ENCODE measurements at places on chromosomes 3 and 15.

DNA sequence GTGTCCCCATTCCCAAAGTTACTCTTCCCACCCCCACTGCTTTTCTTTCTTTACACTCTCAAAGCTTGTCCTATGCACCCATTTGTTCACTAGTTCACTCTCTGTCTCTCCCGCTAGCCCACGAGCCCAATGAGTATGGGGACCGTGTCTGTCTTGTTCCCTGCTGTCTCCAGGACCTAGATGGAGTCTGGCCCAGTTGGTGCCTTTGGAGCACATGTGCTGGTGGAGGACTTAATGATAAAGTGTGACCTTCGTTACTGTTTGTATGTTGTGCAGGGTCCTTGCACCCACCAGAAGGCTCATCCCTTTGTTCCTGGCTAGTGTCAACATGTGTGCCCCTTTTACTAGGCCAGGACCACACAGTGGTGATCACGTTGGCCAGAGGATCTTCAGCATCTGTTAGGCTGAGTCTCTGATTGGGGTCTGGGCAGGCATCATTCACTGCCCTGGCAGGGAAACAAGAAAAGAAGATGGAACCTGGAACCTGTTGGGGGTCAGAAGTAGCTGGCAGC is 7.4 kb downstream of the CISH start:
- no peak for DNase-seq

- DNase-seq = no peak
Observed at GRCh38 chr15:75786575-75786947, 56.7 kb upstream of the UBE2Q2 start.

- no peak for DNase-seq
Observed at GRCh38 chr3:193827871-193828270, 234.9 kb downstream of the OPA1 start.

- DNase-seq = peak; percentile 27
Observed at GRCh38 chr15:82571722-82572222, 31.5 kb upstream of the RPS17 start.

DNA sequence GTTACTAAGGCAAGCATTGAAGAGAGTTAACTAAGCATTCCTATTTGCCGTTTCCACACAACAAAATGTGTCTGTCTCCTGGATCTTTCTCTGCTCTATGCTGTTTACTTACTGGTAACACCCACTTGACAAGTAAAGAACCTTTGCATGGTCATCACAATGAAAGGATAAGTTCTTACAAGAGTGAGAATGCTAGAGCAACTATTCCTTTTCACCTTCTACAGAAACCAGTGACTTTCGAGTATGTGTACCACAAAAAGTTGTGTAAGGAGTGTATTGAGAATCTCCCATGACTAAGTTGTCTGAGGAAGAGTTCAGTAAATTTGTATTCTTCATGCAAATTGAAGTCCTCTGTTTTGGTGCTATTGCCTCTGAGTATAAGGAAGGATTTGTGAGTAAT is 10.8 kb downstream of the TIPARP start:
- no peak for DNase-seq

GRCh38 chr3:58639001-58639400 is 27.6 kb downstream of the FAM3D start:
- no peak for DNase-seq

DNA sequence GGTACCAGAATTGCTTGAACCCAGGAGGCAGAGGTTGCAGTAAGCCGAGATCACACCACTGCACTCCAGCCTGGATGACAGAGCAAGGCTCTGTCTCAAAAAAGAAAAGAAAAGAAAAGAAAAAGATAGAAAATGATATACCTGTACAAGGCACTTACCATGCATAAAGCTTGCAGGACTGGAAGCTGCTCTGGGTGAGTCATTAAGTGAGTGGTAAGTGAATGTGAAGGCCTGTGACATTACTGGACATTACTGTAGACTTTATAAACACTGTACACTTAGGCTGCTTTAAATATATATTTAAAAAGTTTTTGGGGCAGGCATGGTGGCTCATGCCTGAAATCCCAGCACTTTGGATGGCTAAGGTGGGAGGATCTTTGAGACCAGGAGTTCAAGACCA is 99.2 kb downstream of the SLMAP start:
- DNase-seq = no peak

- DNase-seq = no peak
Observed at GRCh38 chr15:74531144-74531811, 9.7 kb upstream of the ARID3B start.

DNA sequence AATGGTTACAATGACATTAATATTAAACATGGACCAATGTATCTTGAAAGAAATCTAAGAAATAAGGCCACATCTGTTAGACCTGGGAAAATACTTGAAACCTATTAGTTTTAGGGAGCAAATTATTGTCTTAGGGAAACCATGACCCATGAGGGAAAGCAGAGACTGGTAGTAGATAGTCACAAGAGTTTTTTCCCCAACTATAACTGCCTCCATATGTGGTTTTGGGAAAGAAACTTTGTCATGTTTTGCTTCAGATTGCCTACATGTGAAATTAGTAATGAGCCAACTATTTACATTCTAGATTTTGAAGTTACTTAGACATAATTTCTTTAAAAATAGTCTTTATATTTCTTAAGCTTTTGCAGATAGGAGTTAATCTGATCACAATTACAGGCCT is 474.9 kb downstream of the ROBO2 start:
- DNase-seq = no peak

GRCh38 chr3:120765830-120766493 is 23.4 kb downstream of the GTF2E1 start:
- DNase-seq = no peak

GRCh38 chr3:47347217-47347801 is 33.5 kb upstream of the PTPN23 start:
- no peak for DNase-seq

DNA sequence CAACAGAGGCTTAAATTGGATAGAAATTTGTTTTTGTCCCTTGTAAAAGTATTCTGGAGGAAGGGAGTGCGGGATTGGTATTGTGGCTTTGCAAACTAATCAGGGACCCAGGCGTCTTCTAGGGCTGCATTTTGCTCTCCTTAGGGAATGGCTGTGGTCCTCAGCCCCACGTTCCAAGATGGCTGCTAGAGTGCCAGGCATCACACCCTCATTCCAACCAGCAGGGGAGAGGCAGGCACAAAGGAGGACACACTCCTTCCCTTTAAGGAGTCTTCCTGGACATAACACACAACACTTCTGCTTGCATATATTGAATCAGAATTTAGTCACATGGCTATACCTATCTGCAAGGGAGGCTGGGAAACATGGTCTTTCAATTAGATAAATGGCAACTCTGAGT is 174.5 kb upstream of the LYSMD4 start:
- no peak for DNase-seq

GRCh38 chr15:36400936-36401585 is 178.4 kb upstream of the CDIN1 start:
- DNase-seq = no peak

DNA sequence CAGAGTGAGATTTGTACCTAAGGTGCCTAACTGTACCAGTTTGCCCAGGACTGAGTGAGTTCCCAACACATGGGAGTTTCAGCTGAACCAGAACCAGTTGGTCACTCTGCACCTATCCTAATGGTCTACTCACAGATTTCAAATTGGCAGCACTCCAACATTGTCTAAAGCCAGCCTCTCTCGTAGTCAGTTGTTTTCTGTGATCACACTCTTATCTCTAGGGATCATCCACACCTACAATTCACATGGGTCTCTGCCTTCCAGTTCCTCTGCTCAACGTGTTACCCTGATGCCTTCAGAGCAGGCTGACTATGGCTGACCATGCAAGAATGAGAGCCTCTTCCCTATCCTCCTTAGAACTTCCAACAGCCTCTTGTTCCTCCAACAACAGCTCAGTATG is 624.8 kb downstream of the NTRK3 start:
- DNase-seq = no peak

DNA sequence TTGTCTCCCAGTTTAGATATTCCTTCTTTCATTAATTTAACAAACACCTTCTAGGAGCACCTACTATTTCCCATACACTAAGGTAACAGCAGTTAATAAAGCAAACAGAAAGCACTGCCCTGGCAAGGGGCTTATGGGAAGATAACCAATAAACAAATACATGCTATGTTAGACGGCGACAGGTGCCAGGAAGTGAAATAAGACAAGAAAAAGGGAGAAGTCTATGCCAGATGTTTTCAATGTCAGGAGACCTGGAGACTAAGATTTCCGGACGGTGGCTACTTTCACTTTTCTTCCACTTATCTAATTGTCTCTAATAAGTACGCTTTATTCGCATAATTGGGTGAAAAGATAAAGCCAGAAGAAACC is 32.5 kb upstream of the ZNF445 start:
- no peak for DNase-seq

GRCh38 chr3:67605377-67605776 is 49.0 kb downstream of the SUCLG2 start:
- DNase-seq = no peak

DNA sequence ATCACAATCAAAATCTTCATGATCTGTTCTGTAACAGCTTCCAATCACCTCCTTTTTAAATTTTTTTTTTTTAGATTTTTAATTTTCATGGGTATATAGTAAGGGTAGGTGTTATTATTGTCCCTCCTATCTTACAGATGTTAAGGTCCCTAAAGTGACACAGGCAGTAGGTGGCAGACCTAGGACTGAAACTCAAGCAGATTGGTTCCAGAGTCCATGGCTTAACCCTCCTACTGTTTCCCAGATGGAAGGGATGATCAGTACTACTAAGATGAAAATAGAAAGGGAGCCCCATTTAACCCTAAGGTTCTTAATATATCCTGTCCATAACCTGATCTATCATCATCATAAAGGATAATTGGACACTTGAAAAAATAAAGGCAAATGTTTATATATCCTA is 57.1 kb downstream of the CHAC1 start:
- DNase-seq = no peak

DNA sequence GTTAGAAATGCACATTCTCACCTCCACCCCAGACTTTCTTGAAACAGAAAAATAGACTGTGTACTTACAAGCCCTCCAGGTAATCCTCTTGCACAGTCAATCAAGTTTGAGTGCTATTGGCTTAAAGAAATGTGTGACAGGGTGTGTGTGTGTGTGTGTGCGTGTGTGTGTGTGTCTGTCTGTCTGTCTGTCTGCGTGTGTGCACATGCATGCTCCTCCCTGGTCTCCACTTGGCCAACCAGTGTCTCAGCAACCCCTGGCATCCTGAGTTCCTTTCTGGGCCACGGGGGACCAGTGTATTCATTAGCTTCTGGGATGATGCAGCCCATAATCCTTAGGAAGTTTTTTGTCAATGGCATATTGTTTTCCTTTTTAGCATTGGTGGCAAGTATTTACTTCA is 128.8 kb upstream of the IL12A start:
- DNase-seq = no peak

DNA sequence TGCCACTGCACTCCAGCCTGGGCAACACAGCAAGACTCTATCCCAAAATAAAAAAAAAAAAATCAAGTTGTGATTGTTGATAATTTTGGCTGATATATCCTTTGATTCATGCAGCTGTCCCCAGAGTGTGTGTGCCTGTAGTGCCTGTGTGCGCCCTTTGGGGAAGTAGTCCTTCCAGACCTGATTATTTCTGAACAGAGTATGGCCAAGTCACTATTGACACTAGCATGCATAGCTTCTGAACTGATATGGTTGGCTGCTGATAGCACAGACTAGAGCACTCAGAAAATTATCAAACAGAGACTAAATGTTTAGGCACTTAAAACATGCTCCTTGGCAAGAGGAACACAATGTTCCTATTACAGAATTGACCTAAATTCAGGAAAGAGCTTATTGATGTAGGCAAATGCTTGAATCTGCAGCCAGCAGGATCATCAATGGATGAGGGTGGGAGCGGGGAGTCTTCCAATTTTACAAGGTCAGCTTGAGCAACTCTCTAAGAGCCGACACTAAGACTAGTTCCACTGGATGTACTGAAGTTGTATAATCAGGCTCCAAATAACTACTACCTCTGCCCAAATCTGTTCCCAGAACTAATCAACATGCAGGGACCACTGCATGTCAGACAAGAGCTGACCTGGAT is 17.7 kb upstream of the PTPN9 start:
- DNase-seq = no peak

GRCh38 chr3:178532476-178532875 is 3.8 kb upstream of the KCNMB2 start:
- no peak for DNase-seq

DNA sequence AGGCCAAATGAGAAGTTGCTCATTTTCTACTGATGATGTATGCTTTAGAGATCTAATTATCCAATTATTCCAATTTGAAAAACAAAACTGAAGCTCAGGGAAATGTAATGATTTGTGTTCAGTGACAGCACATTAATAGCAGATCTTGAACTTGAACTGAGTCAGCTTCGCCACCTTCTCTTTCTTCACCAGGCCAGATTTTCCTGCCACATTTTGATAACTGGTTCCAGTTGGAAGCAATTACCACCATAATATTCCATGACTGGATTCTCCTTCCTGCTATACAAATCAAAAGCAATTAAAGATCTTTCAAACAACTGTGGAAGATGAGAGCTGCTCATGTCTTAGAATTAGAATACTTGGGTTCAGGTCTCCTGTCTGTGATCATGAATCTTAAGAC is 334.1 kb downstream of the RBMS3 start:
- DNase-seq = no peak

GRCh38 chr3:129039271-129040038 is 21.1 kb upstream of the GP9 start:
- peak; percentile 70 for DNase-seq

DNA sequence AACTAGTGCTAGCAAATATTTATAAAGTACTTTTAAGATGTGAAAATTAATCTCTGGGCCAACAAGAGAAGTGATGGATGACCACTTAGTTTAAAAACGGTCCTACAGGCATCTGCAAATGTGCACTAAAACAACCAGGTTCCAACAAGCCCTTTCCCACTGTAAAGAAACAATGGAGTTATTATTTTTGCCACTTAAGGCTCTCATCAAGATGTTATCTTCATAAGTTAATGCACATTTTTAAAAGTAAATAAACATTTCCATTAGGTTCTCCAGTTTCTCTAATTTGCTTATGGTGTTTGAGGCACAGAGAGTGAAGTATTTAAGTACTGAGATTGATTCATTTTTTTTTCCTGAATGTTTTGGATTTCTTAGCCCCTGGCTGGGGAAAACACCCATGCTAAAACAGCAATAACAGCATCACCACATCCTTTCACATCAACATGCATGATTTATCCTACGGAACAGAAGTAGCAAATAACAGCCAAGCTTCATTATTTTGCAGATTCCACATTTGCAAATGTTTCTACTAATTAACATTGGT is 20.8 kb downstream of the ABI3BP start:
- DNase-seq = no peak

DNA sequence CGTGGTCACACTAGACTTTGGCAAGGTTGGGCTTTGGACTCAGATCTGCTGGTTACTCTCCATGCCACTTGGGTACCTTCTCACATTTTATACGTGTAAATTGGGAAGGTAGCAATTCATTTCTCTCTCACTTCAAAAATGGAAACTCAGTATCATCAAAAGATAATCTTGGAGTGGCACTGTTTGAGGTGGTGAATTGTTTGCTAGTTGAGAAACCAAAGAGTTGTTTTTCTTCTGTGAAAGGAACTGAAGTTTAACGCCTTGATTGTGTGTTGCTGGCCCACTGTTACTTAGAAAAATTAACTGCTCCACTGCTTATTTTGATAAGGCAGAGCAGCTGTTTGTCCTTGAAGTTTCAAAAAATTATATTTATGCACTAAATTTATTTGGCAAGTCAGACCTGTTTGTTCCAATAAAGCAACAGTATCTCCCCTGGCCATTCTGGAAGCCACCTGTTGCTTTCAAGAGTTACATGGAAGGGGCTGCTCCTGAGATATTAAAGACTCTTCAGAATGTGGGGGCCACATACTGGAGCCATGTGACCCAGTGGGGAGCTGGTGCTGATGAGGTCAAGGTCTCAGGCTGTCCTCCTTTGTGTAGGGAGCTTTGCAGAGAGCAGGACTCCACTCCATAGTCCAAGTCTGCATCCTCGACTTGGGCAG is 16.2 kb downstream of the PLCL2 start:
- DNase-seq = no peak

- DNase-seq = no peak
Observed at GRCh38 chr3:183481582-183481981, 53.2 kb upstream of the MCF2L2 start.
